ENCODE measurements at places on chromosomes 11 and 22.

GRCh38 chr11:33926671-33927552, 35.0 kb upstream of the LMO2 start:
- H3K27ac ChIP-seq: no peak overlapping the region
- peaks cover 13% of the 10 kb centered on the region for H3K4me1 ChIP-seq
- no peak overlapping the region for H3K4me3 ChIP-seq

GRCh38 chr11:92473736-92474135, 249.1 kb downstream of the FAT3 start:
- H3K36me3 ChIP-seq: no peaks in the 10 kb centered on the region
- peak overlapping the region; percentile 12 for H3K27ac ChIP-seq
- H3K4me1 ChIP-seq: peaks cover 58% of the 10 kb centered on the region
- no peak overlapping the region for H3K4me3 ChIP-seq
- H3K27me3 ChIP-seq: no peaks in the 10 kb centered on the region

- H3K27me3 ChIP-seq: no peaks in the 10 kb centered on the region
- H3K4me1 ChIP-seq: no peaks in the 10 kb centered on the region
- H3K27ac ChIP-seq: no peak overlapping the region
These were observed 11.2 kb upstream of the MAPK11 start for GRCh38 chr22:50281384-50281760.

- no peaks in the 10 kb centered on the region for H3K27me3 ChIP-seq
- H3K27ac ChIP-seq: peak overlapping the region; percentile 70
- peaks cover 62% of the 10 kb centered on the region for H3K4me1 ChIP-seq
- no peak overlapping the region for H3K4me3 ChIP-seq
- no peaks in the 10 kb centered on the region for H3K36me3 ChIP-seq
- DNase-seq: peak; percentile 79
These were observed 20.3 kb downstream of the CLPB start for GRCh38 chr11:72413914-72414628.

DNA sequence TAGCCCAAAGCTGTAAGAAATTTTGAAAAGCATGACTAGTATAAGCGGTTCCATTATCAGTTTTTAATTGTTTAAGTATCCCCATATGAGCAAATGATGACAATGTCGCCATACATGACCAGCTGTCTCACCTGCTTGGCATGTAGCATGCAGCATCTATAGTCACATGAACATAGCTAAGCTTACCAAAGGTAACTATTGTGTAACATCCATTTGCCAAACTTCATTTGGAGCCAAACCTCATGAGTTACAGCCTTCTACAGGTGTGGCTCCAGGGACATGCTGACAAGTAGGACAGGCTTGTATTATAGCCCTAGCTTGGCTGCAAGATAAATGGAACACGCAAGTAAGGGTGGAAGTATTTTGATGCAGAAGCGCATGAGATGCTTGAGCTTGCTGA, 30.4 kb downstream of the OR10A6 start:
- no peak for DNase-seq
- no peaks in the 10 kb centered on the region for H3K27me3 ChIP-seq
- H3K36me3 ChIP-seq: peaks cover 11% of the 10 kb centered on the region
- H3K27ac ChIP-seq: no peak overlapping the region
- no peak overlapping the region for H3K4me3 ChIP-seq

DNA sequence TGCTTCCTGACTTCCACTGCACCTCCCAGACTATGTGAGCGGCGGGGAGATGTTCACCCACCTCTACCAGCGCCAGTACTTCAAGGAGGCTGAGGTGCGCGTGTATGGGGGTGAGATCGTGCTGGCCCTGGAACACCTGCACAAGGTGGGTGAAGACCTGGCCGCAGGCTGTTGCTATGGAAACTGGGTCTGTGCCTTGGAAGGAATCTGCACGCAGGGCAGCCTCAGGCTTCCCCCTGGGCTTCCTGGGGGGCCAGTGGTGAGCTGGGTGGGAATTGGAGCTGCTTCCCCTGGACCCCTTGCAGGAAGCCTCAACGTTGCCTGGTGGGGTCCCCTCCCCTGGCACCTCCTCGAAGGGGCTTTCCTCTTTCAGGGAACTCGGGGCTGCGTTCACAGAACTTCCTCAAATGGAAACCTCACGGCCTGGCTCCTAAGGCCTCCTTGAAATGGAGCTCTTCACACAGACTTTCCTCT, 1.5 kb downstream of the RPS6KA4 start:
- H3K4me3 ChIP-seq: peak overlapping the region; percentile 57
- no peak overlapping the region for H3K27ac ChIP-seq
- H3K27me3 ChIP-seq: peaks cover 4% of the 10 kb centered on the region

All from nephron progenitor cell (in vitro differentiated cells).